ENCODE measurements at places on chromosomes 7 and 10. TPM values are rescaled to one million over a fixed set of nuclear protein-coding genes. Genes with fewer than 3 reads are reported as not detected.

- no peak for DNase-seq
Measured at GRCh38 chr7:98827258-98827657, 42.6 kb downstream of the TMEM130 start.

GRCh38 chr10:14102056-14102455, 228.7 kb downstream of the FRMD4A start:
- no peak for DNase-seq

GRCh38 chr10:113027230-113027573, 77.2 kb downstream of the TCF7L2 start:
- no peak for DNase-seq

- peak; percentile 16 for DNase-seq
Measured at GRCh38 chr10:106139915-106140314, 1024.6 kb downstream of the SORCS1 start.

DNA sequence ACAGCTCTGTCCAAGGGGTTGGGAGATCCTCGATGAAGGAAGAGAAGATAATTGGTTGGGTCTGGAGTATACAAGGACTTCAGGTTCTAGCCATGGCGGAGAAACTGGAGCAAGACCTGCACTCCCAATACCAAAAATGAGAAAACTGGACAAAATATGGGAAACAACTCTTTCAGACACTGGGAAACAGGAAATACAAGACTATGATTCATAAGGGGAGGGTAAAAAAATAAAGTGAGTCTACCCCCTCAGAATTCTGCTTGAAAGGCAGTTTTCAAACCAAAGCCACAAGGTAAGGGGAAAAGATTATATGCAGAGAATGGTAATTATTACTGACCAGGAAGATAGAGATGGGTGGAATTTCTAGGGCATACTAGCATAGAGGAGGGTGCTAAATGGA, 10.2 kb upstream of the SEC61G start:
- no peak for DNase-seq

- no peak for DNase-seq
Measured at GRCh38 chr10:67988606-67989005, 86.5 kb downstream of the HERC4 start.

- DNase-seq = no peak
Measured at GRCh38 chr7:84264396-84264795, 69.8 kb upstream of the SEMA3A start.

DNA sequence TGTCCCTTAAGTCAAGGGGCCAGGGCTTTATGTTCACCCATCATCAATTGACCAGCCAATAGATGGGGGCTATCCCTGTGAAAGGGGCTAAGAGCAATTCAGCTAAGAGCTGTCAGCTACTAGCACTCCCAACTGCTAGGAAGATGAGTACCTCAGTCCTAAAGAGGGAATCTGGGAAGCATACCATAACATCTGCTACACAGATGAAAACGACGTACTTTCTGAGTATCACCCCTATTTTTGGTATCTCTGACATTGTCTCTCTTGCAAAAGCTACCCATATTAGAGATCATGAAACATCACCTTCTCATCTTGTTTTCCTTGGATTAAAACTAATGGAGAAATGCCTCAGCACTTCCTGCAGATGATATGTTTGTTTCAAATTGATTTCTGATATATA, 7.5 kb upstream of the SMNDC1 start:
- DNase-seq = no peak

DNA sequence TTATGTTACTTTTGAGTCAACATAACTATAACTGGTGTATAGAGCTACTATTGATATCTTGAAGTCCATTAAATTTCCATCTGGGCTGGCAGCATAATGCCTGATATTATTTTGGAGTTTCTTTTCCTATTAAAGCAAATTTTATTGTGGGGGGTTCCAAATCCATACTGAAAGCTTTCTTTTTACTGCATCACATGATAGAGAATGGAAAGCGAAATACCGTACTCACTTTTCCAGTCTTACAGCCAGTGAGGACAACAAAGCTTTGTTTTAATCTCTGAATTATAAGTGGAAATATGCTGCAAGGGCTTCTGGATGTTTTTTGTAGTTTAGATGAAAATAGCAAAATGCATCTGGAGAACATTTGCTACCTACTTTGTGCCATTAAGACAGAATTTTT, 477.5 kb upstream of the SEMA3D start:
- no peak for DNase-seq

DNA sequence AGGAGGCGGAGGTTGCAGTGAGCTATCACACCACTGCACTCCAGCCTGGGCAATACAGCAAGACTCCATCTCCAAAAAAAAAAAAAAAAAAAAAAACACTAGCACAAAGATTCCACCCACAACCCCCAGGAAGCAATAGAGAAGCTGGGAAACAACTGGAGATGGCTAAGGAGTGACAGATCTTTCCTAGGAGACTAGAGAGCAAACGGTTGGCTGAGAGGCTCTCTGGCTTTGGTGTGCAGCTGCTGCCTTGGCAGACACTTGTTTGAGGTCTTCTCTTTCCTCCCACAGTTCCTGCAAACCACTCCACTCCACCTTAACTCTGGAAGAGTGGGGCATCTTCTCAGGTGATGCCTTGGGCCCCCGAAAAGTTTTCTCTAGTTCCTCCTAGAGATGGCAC, 78.5 kb upstream of the LANCL2 start:
- DNase-seq = no peak

DNA sequence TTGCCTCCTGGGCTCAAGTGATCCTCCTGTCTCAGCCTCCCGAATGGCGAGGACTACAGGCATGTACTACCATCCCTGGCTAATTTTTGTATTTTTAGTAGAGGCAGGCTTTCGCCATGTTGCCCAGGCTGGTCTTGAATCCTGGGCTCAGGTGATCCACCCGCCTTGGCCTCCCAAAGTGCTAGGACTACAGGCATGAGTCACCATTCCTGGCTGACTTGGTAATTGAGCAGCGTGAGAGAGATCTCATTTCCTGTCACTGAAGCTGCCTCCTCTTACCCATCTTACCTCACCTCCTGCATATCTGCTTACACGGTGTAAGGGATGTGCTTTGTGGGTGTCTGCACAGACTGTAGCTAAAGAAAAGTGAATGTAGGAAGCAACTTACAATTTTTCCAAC, 9.7 kb downstream of the IFIT3 start:
- DNase-seq = no peak

DNA sequence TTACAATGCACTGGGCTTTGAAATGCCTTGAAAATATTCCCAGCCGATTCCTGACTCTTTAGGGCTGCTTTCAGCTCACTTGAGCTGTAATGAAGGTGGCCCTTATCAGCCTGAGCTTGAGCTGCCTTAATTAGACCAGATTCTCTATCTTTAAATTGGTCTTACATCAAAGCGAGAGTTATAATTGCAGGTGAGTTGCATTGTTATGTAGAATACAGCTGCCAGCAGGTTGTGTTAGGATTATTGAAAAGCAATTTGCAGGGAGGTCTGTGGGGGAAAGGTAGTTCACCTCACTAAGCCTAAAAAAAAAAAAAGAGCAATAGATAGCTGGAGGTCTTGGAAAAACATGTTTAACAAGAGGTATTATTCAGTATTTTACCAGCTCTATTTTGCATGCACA, 142.2 kb upstream of the HABP2 start:
- DNase-seq = no peak

DNA sequence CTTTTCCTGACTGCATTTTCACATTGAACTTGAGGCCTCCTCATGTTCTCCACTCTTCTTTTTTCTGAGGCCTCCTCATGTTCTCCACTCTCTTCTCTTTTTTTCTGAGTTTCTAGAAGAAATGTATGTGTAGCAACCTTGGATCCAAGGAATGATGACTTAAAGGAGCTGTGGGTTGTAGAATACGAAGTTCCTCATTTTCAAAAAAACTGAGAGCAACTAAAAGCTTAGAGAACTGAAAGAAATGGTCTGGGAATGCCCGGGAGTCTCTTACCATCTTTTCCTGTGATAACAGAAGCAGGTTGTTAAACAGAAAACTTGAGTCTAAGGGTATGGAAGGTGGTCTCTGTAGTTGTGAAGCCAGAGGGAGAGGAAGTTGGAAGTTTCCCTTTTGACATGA, 32.8 kb downstream of the MRPS33 start:
- DNase-seq = no peak

GRCh38 chr10:29957236-29957635, 102.2 kb downstream of the JCAD start:
- DNase-seq = no peak

DNA sequence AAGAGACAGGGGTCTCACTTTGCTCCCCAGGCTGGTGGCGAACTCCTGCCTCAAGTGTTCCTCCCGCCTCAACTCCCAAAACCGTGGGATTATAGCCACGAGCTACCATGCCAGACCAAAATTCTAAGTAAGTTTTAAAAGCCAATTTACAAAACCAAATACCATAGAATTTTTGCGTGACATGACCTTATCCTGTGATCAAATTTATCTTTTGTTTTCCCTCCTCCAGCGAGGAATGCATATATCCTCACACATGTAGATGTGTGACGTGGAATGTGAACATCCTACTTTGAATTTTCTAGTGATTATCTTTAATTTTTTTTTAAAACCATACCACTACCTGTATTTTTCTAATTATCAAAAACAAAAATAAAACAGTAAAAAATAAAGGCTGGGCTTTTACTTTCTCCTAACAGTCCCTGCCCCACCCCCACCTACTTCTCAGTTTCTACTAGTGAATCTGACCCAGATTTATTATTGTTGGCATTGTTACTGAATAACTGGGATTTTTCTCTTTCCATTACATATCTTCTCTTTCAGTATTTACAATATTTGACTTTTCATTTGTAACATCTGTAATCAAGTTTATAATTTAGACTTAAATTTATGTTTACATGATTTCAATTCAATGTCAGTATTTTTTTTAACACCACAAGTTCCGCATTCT, 26.0 kb downstream of the CYTH3 start:
- no peak for DNase-seq

DNA sequence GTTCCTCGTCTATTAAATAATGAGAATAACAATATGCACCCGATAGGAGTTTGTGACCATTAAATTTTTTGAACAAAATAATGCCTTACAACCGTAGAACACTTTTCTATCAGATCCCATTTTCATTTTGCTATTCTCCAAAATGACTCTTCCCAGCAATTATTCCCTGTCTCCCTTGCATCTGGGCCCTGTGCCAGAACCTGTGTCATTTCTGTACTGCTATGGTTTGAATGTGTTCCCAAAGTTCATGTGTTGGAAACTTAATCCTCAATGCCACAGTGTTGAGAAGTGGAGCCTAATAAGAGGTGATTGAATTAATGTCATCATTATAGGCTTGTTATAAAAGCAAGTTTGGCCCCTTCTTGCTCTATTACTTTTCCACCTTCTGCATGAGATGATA, 33.2 kb upstream of the SMNDC1 start:
- no peak for DNase-seq

- no peak for DNase-seq
Measured at GRCh38 chr10:6200440-6200733, 2.3 kb upstream of the PFKFB3 start.

GRCh38 chr10:26841733-26842317, 18.9 kb downstream of the ABI1 start:
- no peak for DNase-seq

GRCh38 chr10:118163217-118163616, 116.5 kb upstream of the RAB11FIP2 start:
- DNase-seq = no peak

DNA sequence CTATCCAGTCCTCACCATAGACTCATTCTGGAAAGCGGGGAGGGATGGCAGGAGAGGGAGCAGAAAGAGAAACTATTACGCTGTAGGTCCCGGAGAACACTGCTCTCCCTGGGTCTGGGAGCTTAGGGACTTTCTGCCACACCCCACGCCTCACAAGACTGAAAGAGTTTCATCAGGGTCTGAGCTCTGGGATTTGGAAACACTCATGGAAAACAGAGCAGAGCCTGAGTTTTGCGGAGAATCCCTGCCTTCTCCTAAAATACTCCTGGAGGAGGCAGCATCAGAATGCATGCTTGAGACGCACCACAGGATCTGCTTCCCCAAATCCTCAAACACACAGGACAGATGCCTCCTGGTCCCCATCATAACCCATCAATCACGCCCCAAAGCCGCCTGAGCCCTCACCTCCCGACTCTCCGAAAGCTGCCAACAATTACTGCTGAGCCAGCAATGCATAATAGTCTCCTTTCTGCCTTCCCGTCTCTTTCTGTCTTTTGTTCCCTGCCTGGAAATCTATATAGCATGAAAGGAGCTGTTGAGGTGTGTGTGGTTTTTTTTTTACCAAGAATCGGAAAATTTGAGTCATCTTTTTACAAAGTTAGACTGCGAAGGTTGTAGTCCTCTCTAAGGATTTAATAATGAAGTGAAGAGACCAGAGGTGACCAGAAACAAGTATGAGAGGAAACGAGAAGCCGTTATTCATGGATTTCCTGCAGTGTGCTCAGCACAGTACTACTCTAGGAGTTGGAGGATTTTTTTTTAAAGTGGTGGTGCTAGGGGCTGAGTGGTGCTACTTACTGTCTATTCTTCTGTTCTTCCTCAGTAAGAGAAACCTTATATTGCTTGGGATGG, 37.7 kb downstream of the ASB13 start:
- DNase-seq = no peak

- no peak for DNase-seq
Measured at GRCh38 chr7:109639561-109639960, 1069.9 kb downstream of the DNAJB9 start.

GRCh38 chr10:1166101-1166827, 110.1 kb downstream of the WDR37 start:
- no peak for DNase-seq

DNA sequence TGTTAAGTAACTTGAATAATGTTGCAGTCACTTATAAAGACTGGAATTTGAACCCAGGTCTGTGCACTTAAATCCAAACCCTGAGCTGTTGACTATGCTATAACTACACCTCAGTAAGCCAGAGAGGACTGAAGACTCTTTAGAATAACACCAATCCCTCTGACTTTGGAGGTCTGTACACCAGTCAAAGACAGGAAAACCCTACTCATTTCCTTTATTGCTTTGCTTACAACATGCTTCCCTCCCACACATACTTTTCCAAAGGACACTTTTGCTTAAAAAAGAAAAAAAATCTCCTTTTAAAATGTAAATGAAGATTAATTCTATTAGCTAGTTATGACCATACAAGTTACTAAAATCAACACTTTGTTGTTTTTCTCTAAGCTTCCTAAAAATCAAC, 184.7 kb upstream of the KCTD7 start:
- no peak for DNase-seq

TAS2R4 gene
- polyA plus RNA-seq = 0.35 TPM

PURB gene
- polyA plus RNA-seq = 8.8 TPM

RADIL gene
- polyA plus RNA-seq = 3.7 TPM

GIMAP2 gene
- 10.7 TPM for polyA plus RNA-seq

HKDC1 gene
- 4.6 TPM for polyA plus RNA-seq

GAD2 gene
- polyA plus RNA-seq = not detected

LRRC18 gene
- 2.4 TPM for polyA plus RNA-seq

CARD11 gene
- polyA plus RNA-seq = 4.2 TPM

ZNF804B gene
- polyA plus RNA-seq = not detected

SNCG gene
- polyA plus RNA-seq = 32.8 TPM

DKK1 gene
- 1.8 TPM for polyA plus RNA-seq

TSC22D4 gene
- 62.0 TPM for polyA plus RNA-seq

NPTX2 gene
- 0.41 TPM for polyA plus RNA-seq

VSTM2A gene
- polyA plus RNA-seq = not detected

GPR141 gene
- polyA plus RNA-seq = 0.39 TPM
